ENCODE measurements at places on chromosomes 12 and 14. TPM values are rescaled to one million over a fixed set of nuclear protein-coding genes. Genes with fewer than 3 reads are reported as not detected.
A peak's percentile ranks its signal among the peaks of the same experiment; 100 is the strongest.

- no peak for DNase-seq
Measured at GRCh38 chr12:84134797-84135366, 777.7 kb downstream of the SLC6A15 start.

GRCh38 chr14:85037411-85037810 lies 492.5 kb upstream of the FLRT2 start:
- no peak for DNase-seq

- DNase-seq = peak; percentile 94
Measured at GRCh38 chr14:64971943-64972791, at the start of gene RAB15. TSS of gene RAB15 (minus strand) at chr14:64972336. CDS start at chr14:64972076, 260 bp downstream.

The PLEK2 gene
- total RNA-seq = 1.2 TPM

The KRT85 gene
- total RNA-seq = not detected

The ADGRD1 gene
- 0.72 TPM for total RNA-seq

Data from osteoblast (primary cell).